ENCODE measurements at places on chromosomes 1 and 21.

DNA sequence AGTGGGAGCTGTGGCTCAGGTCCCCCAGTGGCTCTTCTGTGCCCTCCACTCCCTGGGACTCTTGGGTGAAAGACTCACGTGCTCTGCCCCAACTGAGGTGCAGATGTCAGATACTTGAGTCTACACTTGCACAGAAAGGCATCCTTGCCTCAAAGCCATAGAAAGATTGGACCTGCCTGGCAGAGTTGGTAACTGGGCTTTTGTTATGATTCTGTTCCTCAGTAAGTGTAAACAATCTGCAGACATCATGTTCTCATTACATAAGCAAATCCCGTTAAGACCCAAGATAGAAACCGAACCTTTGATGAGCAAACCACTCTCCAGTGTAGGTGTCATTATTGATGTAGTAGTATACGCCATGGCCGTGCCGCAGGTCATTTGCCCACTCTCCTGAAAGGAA is 10.0 kb downstream of the RSPH1 start:
- no peak for DNase-seq

DNA sequence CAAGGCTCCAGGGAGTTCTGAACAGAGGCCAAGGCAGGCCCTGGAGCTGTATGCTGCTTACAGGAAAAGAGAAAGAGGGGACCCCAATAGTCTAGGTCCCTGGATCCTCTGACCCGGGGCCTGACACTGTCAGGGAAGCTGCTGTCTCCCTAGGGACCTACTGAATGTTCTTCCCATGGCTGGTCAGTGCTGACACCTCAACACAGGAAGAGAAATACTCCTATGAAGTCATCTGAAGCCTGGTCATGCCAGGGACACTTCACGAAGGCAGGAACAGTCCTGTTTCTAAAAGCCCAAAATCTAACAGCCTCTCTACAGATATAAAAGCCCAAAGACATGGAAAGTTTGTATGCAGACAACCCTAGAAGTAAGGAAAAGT is 1.7 kb upstream of the LAD1 start:
- no peak for DNase-seq

DNA sequence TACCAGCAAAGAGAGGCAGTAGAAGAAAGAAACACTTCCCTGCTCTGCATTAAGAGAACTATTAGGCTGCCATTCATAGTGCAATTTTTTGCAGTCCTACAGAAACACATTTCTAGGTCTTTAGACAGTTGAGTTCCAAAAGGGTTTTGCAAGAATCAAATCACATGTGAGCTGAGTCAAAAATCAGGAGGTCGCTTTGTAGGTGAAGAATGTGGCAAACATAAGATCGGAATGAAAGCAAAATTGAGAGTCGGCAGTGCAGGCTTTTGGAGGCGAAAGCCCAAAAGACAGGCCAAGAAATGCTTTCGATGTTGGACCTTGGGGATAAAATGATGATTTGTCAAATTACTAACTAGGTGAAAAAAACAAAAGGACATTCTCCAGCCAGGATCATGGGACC is 213.5 kb upstream of the NRIP1 start:
- DNase-seq, result peak; percentile 54

DNA sequence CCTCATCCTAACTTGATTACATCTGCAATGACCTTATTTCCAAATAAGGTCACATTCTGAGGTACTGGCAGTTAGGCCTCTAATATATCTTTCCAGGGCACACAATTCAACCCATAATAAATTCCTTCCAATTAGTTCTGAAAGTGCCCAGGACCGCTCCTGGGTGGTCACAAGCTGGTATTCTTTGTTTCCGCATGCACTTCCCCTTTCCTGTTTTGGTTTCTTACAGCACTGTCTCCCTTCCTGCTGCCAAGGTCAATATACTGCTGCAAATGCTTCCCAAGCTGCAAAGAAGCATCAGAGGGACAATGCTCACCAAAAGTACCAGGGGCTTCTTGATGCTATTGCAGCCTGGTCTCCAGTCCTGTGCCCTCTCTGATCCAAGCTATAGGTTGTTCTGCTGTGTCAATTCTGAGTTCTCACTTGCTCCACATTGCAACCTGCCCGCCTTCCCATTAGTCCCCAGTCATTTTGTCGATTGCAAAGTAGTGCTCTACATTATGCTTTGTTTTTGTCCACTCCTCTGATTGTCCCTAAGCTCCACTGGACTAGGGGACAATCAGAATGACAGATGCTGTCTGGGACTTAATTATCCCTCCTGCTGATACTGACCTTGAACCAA is 13.9 kb upstream of the XPR1 start:
- no peak for DNase-seq

DNA sequence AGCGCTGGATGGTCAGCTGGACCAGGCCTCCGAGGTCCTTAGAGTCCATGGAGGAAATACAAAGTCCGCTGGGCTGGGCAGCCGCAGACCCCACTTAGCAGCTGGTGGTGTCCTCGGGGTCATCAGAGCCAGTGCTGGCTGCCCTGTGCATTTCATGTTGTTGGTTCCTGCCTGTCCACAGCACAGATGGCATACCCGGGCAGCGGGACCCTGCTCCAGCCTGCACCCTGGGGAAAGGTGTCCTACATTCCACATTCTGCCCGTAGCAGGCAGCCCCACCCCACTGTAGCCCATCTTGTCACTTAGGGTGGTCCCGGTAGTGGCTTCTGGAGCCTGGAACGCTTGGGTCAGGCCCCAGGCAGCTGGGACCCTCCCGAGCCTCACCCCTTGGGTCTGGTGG is 19.8 kb downstream of the PRKCZ start:
- DNase-seq, result no peak

DNA sequence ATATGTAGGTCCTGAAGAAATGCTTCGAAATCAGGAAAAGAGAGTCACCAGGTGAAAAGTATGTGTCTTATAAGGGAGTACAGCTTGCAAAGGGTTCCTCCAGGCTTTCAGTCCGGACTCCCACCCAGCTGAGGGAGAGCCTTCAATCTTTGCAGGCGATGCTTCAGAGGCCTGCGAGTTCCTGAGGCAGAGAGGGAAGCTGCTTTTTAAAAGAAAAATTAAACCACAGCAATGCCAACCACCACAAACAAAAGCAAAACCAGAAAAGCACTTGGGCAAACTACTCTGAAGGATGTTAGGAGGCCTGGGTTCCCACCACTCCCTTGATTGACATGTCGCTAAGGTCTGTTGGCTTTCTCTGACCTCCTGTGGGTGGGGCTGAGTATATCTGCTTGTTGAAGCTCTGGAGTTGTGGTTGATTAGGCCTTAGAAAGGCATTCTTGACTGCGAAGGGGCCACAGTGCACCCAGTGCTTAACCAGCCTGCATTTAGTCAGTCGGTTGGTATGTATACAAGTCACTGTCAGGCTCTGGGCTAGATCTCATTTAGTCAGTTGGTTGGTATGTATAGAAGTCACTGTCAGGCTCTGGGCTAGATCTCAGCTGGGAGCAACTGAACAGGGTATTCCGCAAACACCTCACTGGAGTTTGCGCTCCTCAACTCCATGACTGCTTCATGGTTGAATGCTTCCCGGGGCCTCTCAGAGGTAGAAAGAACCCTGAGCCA is 1.2 kb downstream of the NIPAL3 start:
- DNase-seq, result peak; percentile 94

DNA sequence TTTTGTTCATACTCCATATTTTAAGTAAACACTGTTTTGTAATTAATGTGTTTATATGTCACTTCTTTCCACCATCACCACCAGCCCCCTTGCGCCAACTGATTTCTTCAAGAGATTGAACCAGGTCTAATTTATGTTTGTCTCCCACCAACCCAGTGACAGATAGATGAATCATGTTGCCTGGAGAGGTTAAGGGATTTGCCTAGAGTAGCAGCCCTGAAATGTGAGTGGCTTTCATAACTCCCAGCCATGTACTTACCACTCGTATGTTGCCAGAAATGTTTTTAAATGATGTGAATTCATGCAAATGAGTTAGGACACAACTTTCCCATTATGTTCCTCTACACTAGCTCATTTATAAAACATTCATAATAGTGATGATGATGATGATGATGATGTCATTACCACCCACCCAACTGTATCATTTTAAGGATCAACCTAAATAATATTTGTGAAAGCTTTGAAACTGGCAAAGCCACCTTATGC is 86.9 kb downstream of the LRRC8D start:
- peak; percentile 86 for DNase-seq

GRCh38 chr1:7247791-7248548 is 462.7 kb downstream of the CAMTA1 start:
- DNase-seq, result no peak

- peak; percentile 97 for DNase-seq
Measured at GRCh38 chr1:64917328-64917861, 49.0 kb downstream of the JAK1 start.
